ENCODE measurements at places on chromosomes 2 and 18.

DNA sequence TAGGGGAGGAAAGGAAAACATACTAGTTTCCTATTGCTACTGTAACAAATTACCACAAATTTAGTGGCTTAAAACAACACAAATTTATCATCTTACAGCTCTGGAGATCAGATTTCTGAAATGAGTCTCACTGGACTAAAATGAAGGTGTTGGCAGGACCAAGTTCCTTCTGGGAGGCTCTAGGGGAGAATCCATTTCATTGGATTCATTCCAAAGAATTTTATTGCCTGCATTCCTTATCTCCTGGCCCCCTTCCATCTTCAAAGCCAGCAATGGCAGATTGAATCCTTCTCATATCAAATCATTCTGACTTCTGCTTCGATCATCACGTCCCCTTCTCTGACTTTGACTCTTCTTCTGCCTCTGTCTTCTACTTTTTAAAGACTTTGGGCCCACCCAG lies 250.9 kb downstream of the IRS1 start:
- no peak overlapping the region for H3K4me3 ChIP-seq
- H3K27me3 ChIP-seq: no peaks in the 10 kb centered on the region
- H3K4me1 ChIP-seq: no peaks in the 10 kb centered on the region

DNA sequence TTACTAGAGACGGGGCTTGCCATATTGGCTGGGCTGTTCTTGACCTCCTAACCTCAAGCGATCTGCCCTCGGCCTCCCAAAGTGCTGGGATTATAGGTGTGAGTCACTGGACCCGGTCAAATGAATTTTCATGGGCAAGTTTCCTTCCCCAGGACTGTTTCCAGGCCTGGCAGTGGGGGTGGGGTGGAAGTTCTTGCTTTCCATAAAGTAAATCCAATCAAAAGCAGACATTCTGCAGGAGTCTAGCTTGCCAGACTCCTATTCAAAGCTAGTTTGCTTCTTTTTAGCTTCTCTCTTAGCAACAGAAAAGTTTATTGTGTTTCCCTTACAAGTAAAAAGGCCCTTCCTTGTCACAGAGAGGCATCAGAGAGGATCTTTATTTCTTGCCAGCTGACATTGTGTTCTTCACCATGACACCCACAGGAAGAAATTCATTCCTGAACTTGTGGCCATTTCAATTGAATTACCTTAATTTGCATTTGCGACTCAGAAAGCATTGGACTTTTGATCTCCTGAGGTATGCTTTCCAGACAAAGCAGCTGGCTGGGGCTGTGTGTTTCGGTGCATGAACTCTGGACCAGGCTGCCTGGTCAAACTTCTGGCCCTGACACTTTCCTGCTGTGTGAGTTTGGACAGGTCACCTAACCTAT lies 37.9 kb downstream of the LYPD1 start:
- no peak overlapping the region for H3K4me3 ChIP-seq
- no peak overlapping the region for H3K27ac ChIP-seq
- no peaks in the 10 kb centered on the region for H3K27me3 ChIP-seq
- H3K36me3 ChIP-seq: no peaks in the 10 kb centered on the region
- DNase-seq: no peak

GRCh38 chr2:241270531-241270930 lies 44.9 kb downstream of the HDLBP start:
- DNase-seq: no peak
- no peaks in the 10 kb centered on the region for H3K27me3 ChIP-seq
- H3K4me3 ChIP-seq: no peak overlapping the region
- no peaks in the 10 kb centered on the region for H3K36me3 ChIP-seq
- peaks cover 22% of the 10 kb centered on the region for H3K4me1 ChIP-seq
- no peak overlapping the region for H3K27ac ChIP-seq

GRCh38 chr2:115825912-115826311 lies 1383.5 kb downstream of the DPP10 start:
- no peak overlapping the region for H3K4me3 ChIP-seq
- no peaks in the 10 kb centered on the region for H3K4me1 ChIP-seq
- no peak for DNase-seq
- no peaks in the 10 kb centered on the region for H3K27me3 ChIP-seq

DNA sequence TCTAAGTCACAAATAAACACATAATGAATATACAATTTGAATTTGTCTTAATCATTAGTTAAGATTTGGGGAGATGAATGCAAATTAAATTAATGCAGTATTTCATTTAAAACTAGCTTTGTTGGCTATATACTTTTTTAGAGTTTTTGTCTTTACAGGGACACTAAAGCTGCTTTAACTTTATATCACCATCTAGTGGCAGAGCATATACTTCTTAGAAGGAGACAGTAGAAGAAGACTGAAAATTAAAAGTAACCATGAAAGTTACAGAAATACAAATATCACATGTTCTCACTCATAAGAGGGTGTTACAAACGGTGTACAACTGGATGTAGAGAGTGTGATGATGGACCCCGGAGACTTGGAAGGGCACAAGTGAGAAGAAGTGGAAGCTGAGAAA lies 268.3 kb upstream of the NETO1 start:
- no peak overlapping the region for H3K27ac ChIP-seq
- no peaks in the 10 kb centered on the region for H3K36me3 ChIP-seq
- H3K4me1 ChIP-seq: no peaks in the 10 kb centered on the region
- no peak for DNase-seq

GRCh38 chr2:224608104-224608503 lies 22.9 kb upstream of the CUL3 start:
- H3K27me3 ChIP-seq: no peaks in the 10 kb centered on the region
- no peak overlapping the region for H3K4me3 ChIP-seq
- DNase-seq: no peak
- no peaks in the 10 kb centered on the region for H3K4me1 ChIP-seq

DNA sequence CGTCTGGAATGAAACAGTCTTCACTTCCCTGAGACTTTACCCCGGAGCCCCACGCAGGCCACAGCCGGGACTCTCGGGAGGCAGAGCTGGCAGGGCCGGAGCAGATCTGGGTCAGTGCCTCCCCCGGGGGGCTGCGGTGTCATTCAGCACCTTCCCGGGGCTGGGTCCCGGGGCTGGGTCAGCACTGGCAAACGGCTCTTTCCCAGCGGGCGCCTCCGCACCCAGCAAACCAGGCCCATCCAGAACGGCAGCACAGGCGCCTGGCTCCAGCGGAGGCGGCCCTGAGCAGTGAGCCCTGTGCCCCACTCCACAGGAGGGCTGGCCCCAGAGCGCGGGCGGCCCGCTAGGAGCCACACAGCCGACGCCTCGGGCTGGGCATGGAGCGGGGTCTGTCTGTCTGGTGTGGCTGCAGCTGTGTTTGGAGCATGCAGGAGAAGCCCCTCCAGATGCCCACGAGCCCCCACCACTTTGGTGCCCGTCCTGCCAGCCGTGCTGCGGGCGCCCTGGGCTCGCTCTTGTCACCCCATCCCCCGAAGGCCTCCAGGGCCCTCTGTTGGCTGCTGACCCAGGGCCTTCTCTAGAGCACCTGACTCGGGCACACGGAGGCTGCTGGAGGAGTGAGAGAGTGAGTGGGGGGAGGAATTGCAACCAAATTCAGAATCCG lies 132.1 kb upstream of the CTDP1 start:
- H3K4me3 ChIP-seq: no peak overlapping the region
- no peak overlapping the region for H3K27ac ChIP-seq
- peaks cover 40% of the 10 kb centered on the region for H3K27me3 ChIP-seq
- DNase-seq: peak; percentile 69
- H3K36me3 ChIP-seq: no peaks in the 10 kb centered on the region

DNA sequence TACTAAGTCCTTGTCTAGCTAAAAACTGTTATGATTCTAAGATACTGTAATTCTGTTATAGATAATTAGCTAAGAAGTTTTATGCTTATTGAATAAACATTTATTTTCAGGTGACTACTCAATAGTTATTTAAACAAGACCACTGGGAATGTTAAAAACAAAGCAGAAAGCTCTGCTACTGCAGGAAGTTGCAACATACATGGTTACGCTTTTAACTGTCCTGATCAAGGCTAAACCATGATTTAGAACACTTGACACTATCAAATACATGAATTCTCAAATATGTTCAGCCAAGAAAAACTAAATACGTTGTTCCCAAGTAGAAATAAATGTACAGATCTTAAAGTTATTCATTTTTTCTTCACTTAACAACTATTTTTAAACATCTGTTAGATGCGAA lies 263.9 kb downstream of the NCKAP5 start:
- H3K27me3 ChIP-seq: no peaks in the 10 kb centered on the region
- no peak overlapping the region for H3K4me3 ChIP-seq
- no peak overlapping the region for H3K27ac ChIP-seq
- no peak for DNase-seq
- H3K36me3 ChIP-seq: no peaks in the 10 kb centered on the region

GRCh38 chr2:180823546-180824141 lies 156.8 kb upstream of the UBE2E3 start:
- H3K27me3 ChIP-seq: no peaks in the 10 kb centered on the region
- DNase-seq: no peak
- no peaks in the 10 kb centered on the region for H3K4me1 ChIP-seq

DNA sequence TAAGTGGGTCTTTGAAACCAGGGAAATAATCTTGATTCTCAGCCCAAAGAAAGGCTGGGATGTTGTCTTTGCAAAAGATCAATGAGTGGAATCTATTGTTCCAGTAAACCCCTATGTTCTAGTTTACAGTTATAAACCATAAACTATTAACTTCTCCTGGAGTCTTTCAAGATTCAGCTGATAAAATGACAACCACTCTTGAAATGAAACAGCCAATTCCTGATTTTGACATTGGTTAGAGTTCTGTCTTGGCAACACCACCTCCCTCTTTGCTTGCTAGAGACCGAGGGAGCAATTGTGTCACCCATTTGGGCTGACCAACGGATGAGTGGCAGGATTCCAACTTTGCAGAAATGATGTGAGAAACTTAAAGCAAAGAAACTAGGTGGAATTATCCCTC lies 746.9 kb downstream of the SLC4A3 start:
- H3K27me3 ChIP-seq: no peaks in the 10 kb centered on the region
- H3K4me1 ChIP-seq: no peaks in the 10 kb centered on the region
- H3K27ac ChIP-seq: no peak overlapping the region
- H3K4me3 ChIP-seq: no peak overlapping the region
- no peak for DNase-seq

GRCh38 chr18:41391616-41392595 lies 563.1 kb upstream of the PIK3C3 start:
- no peaks in the 10 kb centered on the region for H3K27me3 ChIP-seq
- H3K27ac ChIP-seq: no peak overlapping the region

DNA sequence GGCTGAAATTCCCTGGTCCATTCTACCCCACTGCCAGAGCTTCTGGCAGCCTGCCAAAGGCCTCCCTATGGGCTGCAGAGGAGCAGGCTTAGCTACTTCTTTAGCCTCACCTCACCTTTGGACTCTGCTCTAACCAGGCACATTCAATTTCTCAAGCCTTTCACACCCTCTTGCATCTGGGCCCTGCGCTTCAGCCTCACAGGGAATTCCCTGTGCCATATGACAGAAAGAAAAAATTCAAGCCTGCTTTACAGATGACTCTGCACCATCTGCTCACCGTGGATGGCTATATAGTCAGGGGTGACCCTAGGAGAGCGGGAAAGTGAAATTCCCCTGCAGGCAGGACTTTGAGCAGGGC lies 62.5 kb downstream of the REEP1 start:
- no peaks in the 10 kb centered on the region for H3K36me3 ChIP-seq
- H3K4me1 ChIP-seq: no peaks in the 10 kb centered on the region
- H3K4me3 ChIP-seq: no peak overlapping the region
- H3K27me3 ChIP-seq: no peaks in the 10 kb centered on the region
- DNase-seq: no peak

GRCh38 chr2:109636317-109636716 lies 22.2 kb downstream of the SOWAHC start:
- H3K27ac ChIP-seq: no peak overlapping the region
- H3K27me3 ChIP-seq: no peaks in the 10 kb centered on the region
- H3K4me1 ChIP-seq: peaks cover 21% of the 10 kb centered on the region
- no peaks in the 10 kb centered on the region for H3K36me3 ChIP-seq
- DNase-seq: no peak
- H3K4me3 ChIP-seq: no peak overlapping the region

- no peak overlapping the region for H3K4me3 ChIP-seq
- DNase-seq: no peak
- no peaks in the 10 kb centered on the region for H3K27me3 ChIP-seq
- peak overlapping the region; percentile 87 for H3K27ac ChIP-seq
- H3K36me3 ChIP-seq: no peaks in the 10 kb centered on the region
These were observed 77.5 kb upstream of the SERTAD2 start for GRCh38 chr2:64731263-64731643.

GRCh38 chr18:26357960-26358359 lies 131.7 kb downstream of the TAF4B start:
- no peaks in the 10 kb centered on the region for H3K36me3 ChIP-seq
- H3K27me3 ChIP-seq: no peaks in the 10 kb centered on the region
- H3K27ac ChIP-seq: no peak overlapping the region
- H3K4me3 ChIP-seq: no peak overlapping the region
- no peaks in the 10 kb centered on the region for H3K4me1 ChIP-seq

- H3K4me1 ChIP-seq: peaks cover 22% of the 10 kb centered on the region
- no peak overlapping the region for H3K4me3 ChIP-seq
- H3K36me3 ChIP-seq: no peaks in the 10 kb centered on the region
- DNase-seq: no peak
- no peaks in the 10 kb centered on the region for H3K27me3 ChIP-seq
- H3K27ac ChIP-seq: no peak overlapping the region
These were observed 3.8 kb downstream of the PCARE start for GRCh38 chr2:29070526-29070925.

DNA sequence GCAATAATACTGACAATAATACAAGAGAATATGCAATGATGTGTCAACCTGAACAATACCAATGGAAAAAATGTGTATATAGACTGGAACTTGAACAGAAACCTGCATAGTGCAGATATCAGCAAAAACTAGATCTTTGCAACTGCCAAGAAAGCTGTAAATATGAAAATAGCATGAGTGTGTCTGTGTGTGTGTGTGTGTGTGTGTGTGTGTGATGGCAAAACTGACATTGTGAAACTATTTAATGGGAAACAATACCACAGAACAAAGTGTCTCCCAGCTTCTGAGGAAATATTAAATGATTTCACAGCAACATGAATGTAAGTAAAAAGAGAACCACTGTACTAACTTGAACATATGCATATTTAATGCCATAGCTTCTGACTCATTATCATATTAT lies 558.2 kb upstream of the LINC00305 start:
- no peaks in the 10 kb centered on the region for H3K4me1 ChIP-seq
- no peaks in the 10 kb centered on the region for H3K27me3 ChIP-seq
- no peak overlapping the region for H3K27ac ChIP-seq
- no peak for DNase-seq
- H3K4me3 ChIP-seq: no peak overlapping the region

- H3K4me1 ChIP-seq: no peaks in the 10 kb centered on the region
- H3K36me3 ChIP-seq: no peaks in the 10 kb centered on the region
- no peak overlapping the region for H3K4me3 ChIP-seq
- DNase-seq: no peak
- H3K27me3 ChIP-seq: no peaks in the 10 kb centered on the region
These were observed 123.5 kb downstream of the ZNF516 start for GRCh38 chr18:76371301-76372203.

GRCh38 chr18:22674272-22674671 lies 256.6 kb upstream of the CTAGE1 start:
- no peaks in the 10 kb centered on the region for H3K27me3 ChIP-seq
- no peak overlapping the region for H3K4me3 ChIP-seq
- peaks cover 7% of the 10 kb centered on the region for H3K4me1 ChIP-seq
- DNase-seq: no peak
- H3K36me3 ChIP-seq: no peaks in the 10 kb centered on the region

Data from left lung (tissue), 14 donors.